Right atrium auricular region (tissue), 2 donors: ENCODE measurements at places on chromosomes 12 and 14. TPM values are rescaled to one million over a fixed set of nuclear protein-coding genes. Genes with fewer than 3 reads are reported as not detected.

- no peaks in the 10 kb centered on the region for H3K36me3 ChIP-seq
- no peak for DNase-seq
- H3K4me1 ChIP-seq, result no peaks in the 10 kb centered on the region
- H3K27me3 ChIP-seq, result no peaks in the 10 kb centered on the region
Observed at GRCh38 chr14:71321574-71322315, 414.5 kb downstream of the PCNX1 start.

DNA sequence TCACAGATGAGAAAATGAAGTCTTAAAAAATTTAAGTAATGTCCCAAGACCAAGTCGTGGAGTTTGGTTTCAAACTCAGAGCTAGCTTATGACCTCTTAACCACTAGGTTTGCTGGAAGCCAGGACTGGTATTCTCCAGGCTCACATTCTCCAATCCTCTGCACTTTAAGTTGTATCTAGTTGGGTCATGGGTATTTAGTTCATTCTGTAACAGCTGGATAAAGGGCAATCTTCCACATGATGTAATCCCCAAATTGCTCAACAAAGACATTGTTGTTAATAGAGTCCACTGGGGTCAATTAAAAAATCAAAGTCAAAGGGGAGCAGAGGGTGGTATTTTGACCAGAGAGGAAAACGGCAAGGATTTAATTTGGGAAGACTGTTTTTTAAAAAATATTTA is 17.8 kb upstream of the GAS2L3 start:
- no peak overlapping the region for H3K4me3 ChIP-seq
- DNase-seq, result no peak
- no peak overlapping the region for H3K27ac ChIP-seq
- no peaks in the 10 kb centered on the region for H3K27me3 ChIP-seq
- H3K36me3 ChIP-seq, result no peaks in the 10 kb centered on the region

- no peaks in the 10 kb centered on the region for H3K4me1 ChIP-seq
- no peak overlapping the region for H3K27ac ChIP-seq
- no peaks in the 10 kb centered on the region for H3K36me3 ChIP-seq
- no peaks in the 10 kb centered on the region for H3K27me3 ChIP-seq
Observed at GRCh38 chr14:59728304-59728703, 142.3 kb downstream of the RTN1 start.

The DEPDC4 gene
- not detected for total RNA-seq

The TAS2R8 gene
- not detected for total RNA-seq
